CD4-positive, alpha-beta T cell treated with Interleukin-2 at 100 ng/mL for 4 hours (primary cell): ENCODE measurements at places on chromosomes 2 and 18.

DNA sequence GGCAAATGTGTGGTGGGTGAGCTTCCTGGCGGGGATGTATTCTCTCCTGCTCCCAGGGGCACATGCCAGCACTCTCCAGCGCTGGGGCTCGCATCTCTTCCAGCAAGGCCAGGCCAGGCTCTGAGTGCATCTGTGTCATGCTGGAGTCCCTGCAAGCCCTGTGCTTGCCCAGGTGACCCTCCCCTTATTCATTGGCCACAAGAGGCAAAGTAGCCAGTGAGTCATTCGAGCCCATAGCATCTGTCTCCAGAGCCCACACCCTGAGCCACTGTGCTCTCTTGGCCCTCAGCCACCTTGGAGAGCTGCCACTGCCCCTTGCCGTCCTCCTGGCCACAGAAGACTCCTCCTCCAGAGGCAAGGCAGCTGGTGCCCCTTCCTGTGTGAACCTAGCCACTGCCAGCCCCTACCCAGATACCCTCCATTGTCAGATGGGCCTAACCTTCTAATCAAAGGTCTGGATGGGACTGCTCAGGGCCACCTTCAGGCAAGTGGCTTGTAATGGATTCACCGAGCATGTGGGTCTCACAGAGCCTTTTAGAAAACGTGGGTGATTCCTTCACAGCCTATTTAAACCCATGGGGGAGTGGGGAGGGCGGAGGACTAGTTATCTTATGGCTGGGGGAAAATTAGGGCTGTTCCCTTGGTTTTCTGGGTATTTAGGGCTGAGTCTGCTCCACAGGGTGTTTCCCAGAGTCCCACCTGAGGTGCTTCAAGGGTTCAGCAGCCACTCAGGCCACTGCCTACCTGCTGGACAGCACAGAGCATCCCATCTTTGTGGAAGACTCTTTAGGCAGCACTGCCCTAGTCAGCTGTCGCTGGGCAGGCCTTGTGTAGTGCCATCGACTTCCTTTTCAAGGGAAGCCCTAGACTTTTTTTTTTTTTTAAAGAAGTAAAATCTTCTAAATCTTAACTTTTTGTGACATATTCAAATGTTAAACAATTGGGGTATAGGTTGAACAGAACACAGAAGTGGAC lies 137.4 kb downstream of the ACOXL start:
- DNase-seq = no peak

DNA sequence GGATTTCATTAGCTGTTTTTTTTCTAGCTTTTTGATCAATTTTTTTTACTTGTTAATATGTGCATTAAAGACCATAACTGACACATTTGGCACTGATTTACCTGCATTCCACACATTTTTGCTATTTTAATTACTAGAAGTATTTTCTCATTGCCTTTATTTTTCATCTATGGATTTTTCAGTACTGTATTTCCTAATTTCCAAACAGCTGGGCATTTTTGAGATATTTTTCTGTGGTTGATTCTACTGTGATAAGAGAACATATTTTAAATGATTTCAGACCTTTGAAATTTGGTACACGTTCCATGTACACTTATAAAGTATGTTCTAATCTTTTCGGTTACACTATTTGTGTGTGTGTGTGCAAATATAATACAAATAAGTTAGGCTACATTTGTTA lies 135.3 kb downstream of the PARD3B start:
- no peak for DNase-seq

DNA sequence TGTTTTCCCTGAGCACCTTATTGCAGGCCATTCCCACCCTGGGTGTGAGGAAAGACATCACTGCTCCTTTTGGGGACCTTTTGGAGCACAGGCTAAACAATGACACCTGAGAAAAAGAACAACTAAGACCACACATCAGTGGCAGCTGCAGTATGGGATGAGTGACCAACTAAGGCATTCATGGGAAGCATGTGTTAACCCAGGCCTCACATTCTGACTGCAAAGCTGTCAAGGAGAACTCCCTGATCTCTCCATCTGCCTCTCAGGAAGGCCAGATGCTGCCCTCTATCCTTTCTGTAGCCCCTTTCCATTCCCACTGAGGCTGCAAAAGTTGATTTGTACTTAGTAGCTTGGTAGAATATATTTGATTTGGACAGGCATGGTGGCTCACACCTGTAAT lies 277.7 kb upstream of the FBXO11 start:
- no peak for DNase-seq

GRCh38 chr2:112679484-112679883 lies 33.7 kb downstream of the SLC20A1 start:
- no peak for DNase-seq

- no peak for DNase-seq
Observed at GRCh38 chr2:42128721-42129486, 40.2 kb upstream of the EML4 start.

GRCh38 chr2:49002750-49003149 lies 151.6 kb downstream of the FSHR start:
- DNase-seq = no peak

- no peak for DNase-seq
Observed at GRCh38 chr18:27062802-27063201, 122.3 kb downstream of the CHST9 start.

- no peak for DNase-seq
Observed at GRCh38 chr2:118786746-118787145, 60.7 kb downstream of the EN1 start.

DNA sequence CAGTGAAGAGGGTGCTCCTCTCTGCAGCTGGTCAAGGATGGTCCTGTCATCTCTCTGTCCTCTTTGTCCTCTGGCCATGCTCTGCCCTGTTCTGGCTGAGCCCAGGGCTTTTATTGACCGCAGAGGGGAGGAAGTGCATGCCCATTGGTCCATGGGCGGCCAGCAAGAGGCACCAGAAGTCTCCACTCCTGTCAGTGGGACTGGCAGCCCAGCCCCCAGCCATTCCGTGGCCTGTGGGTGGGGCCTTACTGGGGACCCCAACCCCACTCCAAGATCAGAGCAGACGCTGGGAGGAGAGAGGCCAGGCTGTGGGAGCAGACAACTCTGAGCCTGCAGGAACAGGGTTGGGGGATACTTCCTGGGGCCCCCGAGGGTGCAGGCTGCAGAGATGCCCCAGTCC lies 156.9 kb downstream of the CTNNA2 start:
- no peak for DNase-seq

DNA sequence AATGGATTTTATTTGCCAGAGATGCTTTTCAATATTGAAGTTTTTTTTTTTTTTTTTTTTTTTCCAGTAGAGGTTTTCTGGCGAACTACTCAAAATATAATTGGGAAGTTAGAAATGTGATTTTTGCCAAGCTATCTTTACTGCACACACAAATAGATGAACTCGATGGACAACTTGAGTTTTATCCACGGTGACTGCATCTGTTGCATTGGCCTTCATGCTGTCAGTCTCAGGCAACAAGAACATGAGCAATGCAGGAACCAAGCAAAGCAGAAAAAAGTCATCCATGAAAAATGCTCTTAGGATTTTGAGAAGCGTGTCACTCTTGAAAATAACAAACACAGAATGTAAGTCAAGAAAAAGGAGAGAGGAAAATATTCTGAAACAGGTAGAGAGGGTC lies 22.7 kb upstream of the HDAC4 start:
- DNase-seq = no peak

DNA sequence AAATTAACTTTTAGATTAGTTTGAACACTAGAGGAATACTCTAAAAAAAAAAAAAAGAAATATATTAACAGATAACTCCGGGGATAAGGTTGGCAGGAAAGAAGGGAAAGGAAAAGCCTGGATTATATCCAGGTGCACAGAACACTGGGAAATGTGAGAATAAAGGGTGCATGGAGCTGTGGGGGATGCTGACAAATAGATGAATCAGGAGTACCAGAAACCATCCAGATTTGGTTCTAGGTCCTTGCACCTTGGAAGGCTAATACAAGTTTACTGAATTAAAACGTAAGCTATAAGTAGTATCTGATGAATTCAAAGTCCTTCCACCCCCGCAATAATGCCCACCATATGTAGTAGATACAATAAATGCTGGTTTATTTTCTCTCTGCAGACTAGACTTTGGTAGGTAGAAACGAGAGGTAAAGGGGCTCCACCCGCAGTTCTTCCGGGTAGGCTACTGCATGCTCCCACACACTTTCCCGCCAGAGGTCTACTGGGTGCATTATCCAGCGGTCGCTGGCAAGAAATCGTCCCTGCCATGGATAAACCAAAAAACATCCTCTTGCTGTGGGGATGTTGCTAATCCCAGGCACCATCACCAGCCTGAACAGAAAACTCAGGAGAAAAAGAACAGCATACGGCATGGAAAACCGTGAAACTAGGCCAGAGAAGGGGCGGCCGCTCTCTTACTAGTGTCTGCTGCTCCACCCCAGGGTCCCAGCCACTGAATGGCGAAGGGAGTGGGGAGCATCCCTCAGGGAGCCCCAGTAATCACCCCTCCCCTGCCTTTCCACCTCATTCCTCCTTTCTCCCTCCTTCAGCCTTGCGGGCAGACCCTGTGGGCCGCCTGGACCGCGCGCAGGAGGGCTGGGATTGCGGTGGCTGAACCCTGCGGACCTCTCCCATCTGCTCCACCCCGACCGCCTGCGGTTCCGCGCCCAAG lies 1.5 kb downstream of the CNRIP1 start:
- DNase-seq = no peak

DNA sequence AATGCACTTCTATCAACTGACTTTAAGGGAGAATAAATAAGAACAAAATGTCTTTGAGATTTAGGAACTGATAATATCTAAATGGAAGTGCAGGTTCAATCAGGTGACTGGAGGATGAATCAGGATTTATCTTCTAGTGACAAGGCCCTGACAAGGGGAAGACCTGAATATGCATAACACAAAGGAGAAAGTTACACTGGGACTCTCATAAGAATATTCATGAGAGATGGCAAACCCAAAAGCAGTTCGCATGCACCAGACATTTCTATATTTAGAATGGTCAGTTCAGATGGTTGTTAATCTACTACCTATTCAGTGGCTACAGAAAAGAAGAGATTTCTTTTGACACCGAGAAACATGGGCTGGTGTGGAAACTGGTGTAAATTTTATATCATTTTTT lies 1771.3 kb upstream of the LRRTM1 start:
- no peak for DNase-seq

DNA sequence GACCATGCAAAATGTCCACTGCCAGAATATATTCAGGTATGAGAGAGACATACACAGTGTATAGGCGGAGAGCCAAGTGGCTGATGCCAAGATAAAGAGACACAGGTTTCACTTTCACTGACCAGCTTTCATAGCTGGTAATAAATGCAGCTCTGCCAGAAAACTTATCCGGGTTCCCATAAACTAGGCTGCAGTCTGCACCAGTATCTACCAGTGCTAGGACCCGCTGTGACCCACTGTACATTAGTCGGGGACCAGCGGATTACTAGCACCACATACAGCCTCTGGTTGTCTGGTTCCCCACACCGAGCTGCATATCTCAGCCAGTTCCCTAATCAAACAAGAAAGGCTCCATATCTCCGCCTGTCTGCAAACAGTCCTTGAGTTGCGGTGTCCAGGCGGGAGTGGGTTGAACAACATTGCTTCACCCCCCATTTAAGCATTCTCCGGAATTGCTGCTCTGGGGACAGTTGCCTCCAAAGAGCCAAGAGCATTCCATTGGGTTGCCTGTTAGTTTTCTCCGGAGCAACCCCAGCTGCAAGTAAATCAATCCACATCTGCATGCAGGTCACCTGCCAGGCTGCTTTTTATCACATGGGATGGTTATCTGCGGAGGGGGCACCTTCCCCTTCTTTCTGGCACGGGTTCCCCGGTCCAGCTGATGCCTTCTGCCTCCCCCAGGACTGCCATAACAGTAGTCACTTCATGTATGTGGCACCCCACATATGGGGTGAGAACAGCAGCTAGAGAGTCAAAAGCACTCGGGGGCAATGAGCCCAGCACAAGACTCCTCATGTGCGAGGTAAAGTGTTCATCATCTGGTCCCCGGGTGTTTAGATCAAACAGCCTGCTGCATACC lies 18.0 kb upstream of the KLHL23 start:
- no peak for DNase-seq

GRCh38 chr2:241094172-241094571 lies 7.9 kb downstream of the MTERF4 start:
- no peak for DNase-seq

- no peak for DNase-seq
Observed at GRCh38 chr2:133787207-133787606, 218.9 kb upstream of the NCKAP5 start.

GRCh38 chr2:168500516-168500915 lies 44.4 kb downstream of the CERS6 start:
- DNase-seq = no peak

DNA sequence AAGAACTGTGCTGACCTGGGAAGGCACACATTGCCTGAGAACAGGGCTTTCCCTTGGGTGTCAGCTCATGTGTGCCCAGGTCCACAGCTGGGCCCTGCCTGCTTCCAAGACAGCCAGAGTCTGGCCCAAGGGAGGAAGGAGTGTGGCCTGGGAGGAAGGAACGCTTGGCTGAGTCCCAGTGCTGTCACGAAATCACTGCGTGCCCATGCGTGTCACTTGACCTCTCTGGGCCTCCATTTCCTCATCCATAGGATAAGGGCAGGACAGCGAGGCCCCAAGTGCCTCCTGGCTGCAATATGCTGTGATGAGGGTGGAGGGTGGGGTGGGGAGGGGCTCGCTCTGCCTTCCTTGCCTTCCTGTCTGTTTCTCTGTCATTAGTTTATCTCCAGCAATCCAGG lies 642 bp upstream of the KCNK3 start:
- DNase-seq = no peak

DNA sequence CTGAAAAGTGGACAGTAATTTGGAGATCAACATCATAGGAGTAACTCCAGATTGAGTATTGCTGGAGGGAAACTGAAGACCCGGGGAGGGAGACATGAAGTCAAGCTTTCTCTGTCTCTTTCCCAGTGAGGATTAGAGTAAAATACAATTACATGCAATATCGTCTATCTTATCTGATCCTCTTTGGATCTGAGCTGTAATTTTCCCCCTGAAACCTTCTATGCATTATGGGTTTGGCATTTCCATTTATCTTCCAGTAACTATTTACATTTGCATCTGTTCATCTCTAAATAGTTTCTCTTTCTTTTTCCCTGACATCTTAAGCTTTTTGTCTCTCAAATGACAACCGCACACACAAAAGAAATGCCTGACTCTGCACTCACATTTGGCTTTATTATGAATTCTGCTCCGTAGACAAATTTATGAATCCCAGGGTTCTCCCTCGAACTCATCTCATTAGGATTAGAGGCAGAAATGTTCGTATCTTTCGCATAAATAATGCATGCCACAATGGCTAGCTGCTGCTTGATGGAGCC lies 113.1 kb downstream of the SPP2 start:
- no peak for DNase-seq

DNA sequence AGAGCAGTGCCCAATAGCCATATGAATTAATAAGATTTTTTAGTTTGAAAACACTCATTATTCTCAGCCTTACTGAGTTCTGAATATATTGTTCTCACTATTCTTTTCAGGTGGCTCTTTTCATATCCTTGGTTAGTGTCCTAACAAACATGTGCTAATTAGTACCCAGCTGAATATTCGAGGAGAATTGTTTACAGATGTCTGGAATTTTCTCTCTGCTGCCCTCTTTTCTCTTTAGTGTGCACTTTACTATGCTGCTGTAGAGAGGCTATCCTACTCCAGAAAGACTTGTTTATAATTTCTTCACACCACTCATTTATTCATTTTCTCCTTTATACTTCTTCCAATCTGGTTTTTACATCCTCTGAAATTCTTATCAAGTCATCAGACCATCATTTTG lies 405.3 kb downstream of the SPAG16 start:
- no peak for DNase-seq

- DNase-seq = no peak
Observed at GRCh38 chr18:25042641-25043051, 309.3 kb downstream of the ZNF521 start.

GRCh38 chr2:51846796-51847195 lies 814.9 kb upstream of the NRXN1 start:
- no peak for DNase-seq

- no peak for DNase-seq
Observed at GRCh38 chr2:68662466-68662865, 19.1 kb downstream of the PROKR1 start.
